ENCODE measurements at places on chromosomes 3 and 15.

- DNase-seq = no peak
Measured at GRCh38 chr15:65896236-65896635, 26.9 kb downstream of the RAB11A start.

- no peak for DNase-seq
Measured at GRCh38 chr3:101836652-101837598, 12.4 kb upstream of the NFKBIZ start.

DNA sequence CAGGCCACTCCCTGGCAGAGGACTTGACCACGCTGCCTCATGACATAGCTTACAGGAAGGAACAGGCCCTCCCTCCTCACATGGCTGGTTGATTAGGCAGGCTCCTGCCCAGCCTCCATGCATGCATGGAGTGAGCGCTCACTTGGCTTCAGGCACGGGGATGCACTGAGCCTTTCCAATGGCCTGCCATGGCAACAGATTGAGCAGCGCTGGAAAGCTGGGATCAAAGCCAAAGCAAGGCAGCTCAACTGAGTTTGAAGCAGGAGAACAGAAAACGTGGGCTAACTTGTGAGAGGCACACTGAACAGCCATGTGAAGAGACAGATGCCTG, 5.9 kb upstream of the GRAMD2A start:
- no peak for DNase-seq

DNA sequence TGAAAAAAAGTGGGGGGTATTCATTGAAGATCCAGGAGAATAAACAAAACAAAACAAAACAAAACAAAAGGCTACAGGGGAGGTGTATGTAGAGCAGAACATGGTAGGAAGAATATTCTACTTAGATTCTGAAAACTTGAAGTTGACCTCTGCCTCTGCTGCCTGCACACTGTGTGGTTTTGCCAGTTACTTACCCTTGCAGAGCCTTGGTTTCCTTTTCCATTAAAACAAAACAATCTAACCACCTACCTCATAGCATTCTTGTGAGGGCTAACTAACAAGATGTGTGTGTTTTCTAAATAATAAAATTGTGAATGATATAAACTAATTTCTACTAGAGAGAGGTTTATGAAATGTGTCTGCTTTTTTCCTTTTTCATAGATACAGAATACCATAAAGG, 423.1 kb downstream of the TIGIT start:
- no peak for DNase-seq

GRCh38 chr15:71079208-71080044, 35.8 kb upstream of the THSD4 start:
- no peak for DNase-seq

GRCh38 chr15:73709686-73710085, 25.5 kb downstream of the CD276 start:
- no peak for DNase-seq

DNA sequence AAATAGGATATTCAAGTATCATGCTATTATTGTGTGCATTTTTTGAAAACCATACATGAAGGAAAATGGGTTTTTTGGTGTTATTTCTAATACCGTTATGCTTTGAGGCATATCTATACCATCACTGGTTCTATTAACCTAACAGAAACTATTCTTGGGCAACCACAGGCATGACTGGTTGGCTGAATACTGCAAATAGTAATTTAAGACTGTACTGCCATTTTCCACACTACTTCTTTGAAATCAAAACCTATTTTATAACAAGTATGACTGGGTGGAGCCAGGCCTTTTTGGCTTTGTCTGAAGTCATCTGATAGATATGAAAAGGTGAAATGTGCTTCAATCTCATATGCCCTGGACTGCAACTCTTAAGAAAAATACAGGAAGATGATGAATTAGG, 115.1 kb downstream of the ULK4 start:
- no peak for DNase-seq

DNA sequence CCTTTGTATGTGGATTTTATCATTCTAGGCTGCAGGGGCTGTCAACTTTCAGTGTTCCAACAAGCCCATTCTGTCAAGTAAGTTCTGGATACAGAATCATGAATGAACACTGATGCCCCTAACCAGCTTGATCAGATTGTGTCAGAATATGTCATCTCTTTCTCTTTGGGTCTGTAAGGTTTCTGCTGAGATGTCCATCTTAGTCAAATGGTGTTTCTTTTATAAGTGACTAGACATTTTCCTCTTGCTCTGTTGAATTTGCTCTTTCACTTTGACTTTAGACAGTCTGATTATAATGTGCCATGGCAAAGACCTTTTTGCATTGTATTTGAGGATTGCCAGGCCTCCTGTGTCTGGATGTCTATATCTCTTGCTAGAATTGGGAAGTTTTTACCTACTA, 660.9 kb upstream of the CBLB start:
- no peak for DNase-seq

DNA sequence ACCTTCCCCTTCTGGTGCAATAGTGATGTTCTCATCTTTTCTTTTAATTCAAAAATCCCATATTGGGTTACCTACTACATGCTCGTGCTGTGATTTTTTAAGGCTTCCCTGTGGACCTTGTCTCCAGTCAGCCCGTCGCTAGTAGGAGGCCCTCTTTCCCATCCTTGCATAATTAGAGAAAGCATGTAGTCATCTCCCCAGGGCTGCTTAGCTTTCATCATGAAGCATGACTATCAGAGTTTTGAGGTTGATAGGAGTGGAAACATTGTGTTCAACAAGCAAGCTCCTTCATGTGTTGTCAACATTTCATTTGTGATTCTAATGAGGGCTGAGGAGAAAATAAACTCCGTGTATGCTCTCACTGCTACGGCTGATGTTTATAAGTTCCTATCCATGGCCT, 8.7 kb upstream of the LRTM1 start:
- DNase-seq = no peak

All from right renal pelvis (tissue), 4 donors.